ENCODE measurements at places on chromosomes 11 and 22. TPM values are rescaled to one million over a fixed set of nuclear protein-coding genes. Genes with fewer than 3 reads are reported as not detected.
A peak's percentile ranks its signal among the peaks of the same experiment; 100 is the strongest.

The RIMBP3C gene
- 0.04 TPM for polyA plus RNA-seq

- H3K36me3 ChIP-seq = no peaks in the 10 kb centered on the region
- no peak overlapping the region for H3K4me3 ChIP-seq
- H3K27ac ChIP-seq = no peak overlapping the region
- DNase-seq = no peak
- H3K27me3 ChIP-seq = peaks cover 6% of the 10 kb centered on the region
- no peaks in the 10 kb centered on the region for H3K4me1 ChIP-seq
Observed at GRCh38 chr22:25546751-25547150, 17.7 kb upstream of the GRK3 start.

The MYO7A gene
- polyA plus RNA-seq = 68.4 TPM

DNA sequence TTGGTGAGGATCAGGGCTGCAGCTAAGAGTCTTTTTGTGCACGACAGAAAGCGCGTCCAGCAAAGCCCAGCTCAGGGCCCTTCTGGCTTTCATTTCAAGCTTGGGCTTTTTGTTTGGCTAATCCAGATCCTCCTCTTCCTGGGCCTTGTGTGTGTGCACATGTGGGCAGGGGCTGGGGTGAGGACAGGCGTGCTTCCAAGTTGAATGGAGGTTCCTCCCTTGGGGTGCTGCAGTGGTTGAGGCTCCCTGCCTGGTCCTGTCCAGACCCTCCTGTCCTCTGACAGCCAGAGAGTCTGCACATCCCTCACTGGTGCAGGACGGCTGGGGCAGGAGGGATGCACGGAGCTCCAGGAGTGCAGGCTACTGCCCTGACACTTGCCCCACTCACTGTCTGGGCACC is 62.0 kb upstream of the NECTIN1 start:
- no peak for DNase-seq
- no peaks in the 10 kb centered on the region for H3K27me3 ChIP-seq
- H3K27ac ChIP-seq = no peak overlapping the region
- H3K4me3 ChIP-seq = no peak overlapping the region
- no peaks in the 10 kb centered on the region for H3K36me3 ChIP-seq

The YPEL1 gene
- polyA plus RNA-seq = 4.1 TPM

DNA sequence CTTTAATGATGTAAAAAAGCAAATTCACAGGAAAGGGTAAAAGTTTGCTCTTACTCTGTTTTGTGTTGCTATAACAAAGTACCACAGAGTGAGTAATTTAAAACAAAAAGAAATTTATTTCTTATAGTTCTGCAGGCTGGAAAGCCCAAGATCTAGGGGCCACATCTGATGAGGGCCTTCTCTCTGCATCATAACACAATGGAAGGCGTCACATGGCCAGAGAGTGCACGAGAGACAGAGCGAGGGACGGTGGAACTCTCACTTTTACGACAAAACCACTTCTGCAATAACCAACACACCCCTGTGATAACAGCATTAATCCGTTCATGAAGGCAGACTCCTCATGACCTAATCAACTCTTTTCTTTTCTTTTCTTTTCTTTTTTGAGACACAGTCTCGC is 31.1 kb downstream of the CD6 start:
- no peak overlapping the region for H3K4me3 ChIP-seq
- no peaks in the 10 kb centered on the region for H3K36me3 ChIP-seq
- peaks cover 13% of the 10 kb centered on the region for H3K27me3 ChIP-seq
- no peak overlapping the region for H3K27ac ChIP-seq

The NXPE2 gene
- 0.06 TPM for polyA plus RNA-seq

DNA sequence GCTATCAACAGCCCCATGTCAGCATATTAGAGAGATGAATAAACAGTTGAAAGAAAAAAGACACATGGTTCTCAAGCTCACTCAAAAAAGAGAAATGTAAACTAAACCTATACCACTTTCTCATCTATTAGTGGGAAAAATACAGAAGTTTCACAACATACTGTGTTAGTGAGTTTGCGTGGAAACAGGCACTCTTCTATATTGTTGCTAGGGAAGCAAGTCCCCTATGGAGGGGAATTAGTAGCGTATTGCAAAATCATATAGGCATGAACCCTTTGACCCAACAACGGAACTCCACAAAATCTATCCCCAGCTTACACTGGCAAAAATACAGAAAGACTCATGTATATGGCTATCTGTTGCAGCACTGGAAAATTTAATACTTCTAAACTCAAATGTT is 14.2 kb upstream of the RFPL2 start:
- H3K36me3 ChIP-seq = no peaks in the 10 kb centered on the region
- no peak for DNase-seq
- H3K4me3 ChIP-seq = no peak overlapping the region
- no peaks in the 10 kb centered on the region for H3K27me3 ChIP-seq
- no peaks in the 10 kb centered on the region for H3K4me1 ChIP-seq

GRCh38 chr11:70816156-70816678 is 417.9 kb downstream of the CTTN start:
- no peaks in the 10 kb centered on the region for H3K4me1 ChIP-seq
- no peak overlapping the region for H3K27ac ChIP-seq
- DNase-seq = no peak
- no peak overlapping the region for H3K4me3 ChIP-seq
- H3K27me3 ChIP-seq = no peaks in the 10 kb centered on the region

DNA sequence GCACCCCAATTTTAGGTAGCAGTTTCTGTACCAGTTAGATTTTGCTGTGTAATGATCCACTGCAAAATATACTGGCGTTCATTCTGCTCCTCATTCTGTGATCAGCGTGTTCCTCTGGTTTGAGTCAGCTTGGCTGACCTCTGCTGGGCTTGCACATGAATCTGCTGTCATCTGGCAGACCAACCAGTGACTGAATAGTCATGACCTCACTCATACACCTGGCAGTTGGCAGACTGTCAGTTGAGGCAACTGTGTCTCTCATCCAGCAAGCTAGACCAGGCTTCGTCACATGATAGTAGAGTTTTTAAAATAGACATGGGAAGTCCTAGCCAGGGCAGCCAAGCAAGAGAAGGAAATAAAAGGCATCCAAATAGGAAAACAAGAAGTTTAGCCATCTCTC is 316.3 kb upstream of the LARGE1 start:
- no peak overlapping the region for H3K27ac ChIP-seq
- no peaks in the 10 kb centered on the region for H3K36me3 ChIP-seq
- H3K4me1 ChIP-seq = no peaks in the 10 kb centered on the region
- no peaks in the 10 kb centered on the region for H3K27me3 ChIP-seq

The SIRT3 gene
- 44.8 TPM for polyA plus RNA-seq

DNA sequence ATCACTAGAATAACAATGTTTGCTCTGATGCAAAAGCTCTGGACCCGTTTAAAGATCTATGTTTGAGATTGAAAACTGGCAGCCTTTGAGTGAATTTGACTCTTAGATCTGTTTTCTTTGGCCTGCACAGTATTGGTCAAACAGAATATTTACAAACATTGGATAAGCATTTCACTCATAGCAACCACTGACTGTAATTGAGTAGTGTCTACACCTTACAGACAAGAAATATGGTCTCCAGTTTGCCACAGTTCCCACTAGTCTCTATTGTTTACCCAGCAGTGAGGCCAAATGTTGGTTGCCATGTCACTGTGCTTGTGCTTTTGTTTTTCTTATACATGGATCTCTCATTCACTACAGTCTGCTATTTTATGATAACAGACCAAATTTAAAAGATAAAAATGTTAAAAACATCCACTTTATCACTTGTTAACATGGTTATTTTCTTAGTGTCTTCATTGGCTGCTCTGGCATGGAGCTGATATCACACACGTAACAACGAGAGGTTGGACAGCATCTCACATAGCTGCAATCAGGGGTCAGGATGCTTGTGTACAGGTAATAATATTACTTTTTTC is 12.2 kb downstream of the ANKRD42 start:
- DNase-seq = no peak
- no peak overlapping the region for H3K4me3 ChIP-seq
- H3K36me3 ChIP-seq = peaks cover 15% of the 10 kb centered on the region
- no peak overlapping the region for H3K27ac ChIP-seq
- H3K27me3 ChIP-seq = no peaks in the 10 kb centered on the region
- no peaks in the 10 kb centered on the region for H3K4me1 ChIP-seq

DNA sequence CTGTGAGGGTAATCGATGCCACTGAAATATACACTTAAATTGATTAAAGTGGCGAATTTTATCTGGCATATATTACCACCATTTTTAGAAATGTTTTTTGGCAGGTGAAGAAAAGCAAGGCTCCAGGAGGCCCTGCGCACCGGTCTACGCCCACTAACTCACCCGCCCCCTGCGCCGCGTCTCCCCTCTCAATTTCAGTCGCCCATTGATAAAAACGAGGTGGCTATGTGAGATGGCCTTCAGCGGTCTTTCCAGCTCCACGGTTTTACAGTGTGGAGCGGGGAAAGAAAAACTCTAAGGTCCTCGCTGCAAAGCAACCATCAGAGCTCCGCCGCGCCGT is 602 bp upstream of the AQP11 start:
- no peaks in the 10 kb centered on the region for H3K36me3 ChIP-seq
- DNase-seq = no peak
- peaks cover 6% of the 10 kb centered on the region for H3K4me1 ChIP-seq
- H3K27me3 ChIP-seq = no peaks in the 10 kb centered on the region

DNA sequence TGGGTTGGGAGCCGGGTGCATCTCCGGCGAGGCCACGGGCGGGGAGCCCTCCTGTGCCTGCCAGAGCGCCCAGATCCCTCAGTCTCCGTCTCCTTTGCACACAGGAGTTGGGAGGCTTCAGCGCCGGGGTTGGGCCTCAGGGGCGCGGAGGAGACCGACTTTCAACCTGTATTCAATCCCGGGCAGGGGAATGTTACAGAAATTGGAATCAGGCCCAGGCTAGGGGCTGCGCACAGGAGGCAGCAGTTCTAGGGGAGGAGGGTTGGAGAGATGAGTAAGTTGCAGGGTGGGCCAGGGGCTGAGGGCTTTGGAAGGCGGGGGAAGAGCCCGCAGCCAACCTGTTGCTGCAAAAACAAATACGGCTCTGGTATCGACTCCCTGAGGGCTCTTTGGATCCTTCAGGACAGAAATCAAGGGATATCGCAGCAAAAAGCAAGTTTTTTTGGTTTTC is 640 bp upstream of the KCNA4 start:
- H3K36me3 ChIP-seq = no peaks in the 10 kb centered on the region
- H3K4me3 ChIP-seq = no peak overlapping the region
- DNase-seq = no peak
- peaks cover 56% of the 10 kb centered on the region for H3K27me3 ChIP-seq
- H3K27ac ChIP-seq = no peak overlapping the region

DNA sequence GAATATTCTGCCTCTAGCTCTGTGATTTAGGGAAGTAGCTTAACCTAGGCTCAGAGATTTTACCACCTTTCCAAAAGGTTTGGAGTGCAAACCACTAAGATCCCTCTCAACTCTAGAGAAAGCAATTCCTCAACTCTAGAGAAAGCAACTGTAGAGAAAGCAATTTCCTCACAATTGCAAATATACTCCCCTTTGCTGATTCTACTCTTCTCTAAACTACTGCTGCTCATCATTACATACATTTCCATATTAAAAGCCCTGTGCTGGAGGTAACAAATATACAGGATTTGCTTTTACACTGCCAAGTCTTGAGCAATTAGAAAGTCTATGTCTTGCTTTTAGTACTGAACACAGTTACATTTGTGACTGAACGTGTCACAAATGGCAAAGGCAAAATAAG is 48.2 kb downstream of the ALG9 start:
- no peaks in the 10 kb centered on the region for H3K27me3 ChIP-seq
- no peak overlapping the region for H3K4me3 ChIP-seq
- no peak overlapping the region for H3K27ac ChIP-seq

The P2RY6 gene
- 19.9 TPM for polyA plus RNA-seq

- DNase-seq = no peak
- H3K36me3 ChIP-seq = no peaks in the 10 kb centered on the region
- peaks cover 80% of the 10 kb centered on the region for H3K4me1 ChIP-seq
- no peak overlapping the region for H3K4me3 ChIP-seq
Observed at GRCh38 chr11:68330700-68331337, 18.4 kb downstream of the LRP5 start.

The IGLL5 gene
- 0.16 TPM for polyA plus RNA-seq

DNA sequence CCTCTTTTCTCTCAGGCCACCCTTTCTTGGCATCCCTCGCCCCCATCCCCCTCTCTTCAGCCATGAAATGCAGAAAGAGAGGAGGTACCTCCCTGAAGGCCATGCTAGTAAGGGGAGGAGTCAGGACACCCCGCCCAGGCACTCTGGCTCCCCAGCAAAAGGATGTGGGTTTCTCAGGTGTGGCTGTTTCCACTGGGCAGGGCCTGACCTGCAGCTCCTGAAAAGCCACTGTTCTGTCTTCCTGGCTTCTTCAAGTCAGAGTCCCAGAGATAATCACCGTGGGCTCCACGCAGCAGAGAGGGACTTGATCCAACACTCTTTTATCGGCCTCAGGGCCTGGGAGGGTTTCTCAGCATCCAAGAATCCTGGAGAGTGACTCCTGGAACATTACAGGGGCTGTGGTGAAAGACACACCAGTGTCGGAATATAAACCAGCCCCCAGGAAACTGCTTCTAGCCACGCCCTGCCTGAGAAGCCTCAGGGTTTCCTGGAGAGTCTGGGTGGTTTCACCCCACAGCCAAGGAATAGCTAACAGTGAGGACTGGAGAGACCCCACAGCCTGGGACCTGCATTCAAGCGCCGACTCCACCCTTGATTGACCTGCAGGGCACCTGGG is 45.7 kb upstream of the TSPAN18 start:
- H3K36me3 ChIP-seq = no peaks in the 10 kb centered on the region
- no peak overlapping the region for H3K4me3 ChIP-seq
- peaks cover 4% of the 10 kb centered on the region for H3K4me1 ChIP-seq
- no peak overlapping the region for H3K27ac ChIP-seq

The NLRP10 gene
- polyA plus RNA-seq = not detected

The TBX1 gene
- 2.4 TPM for polyA plus RNA-seq

The OLFML1 gene
- polyA plus RNA-seq = 15.4 TPM

- H3K27me3 ChIP-seq = no peaks in the 10 kb centered on the region
- no peak for DNase-seq
- no peak overlapping the region for H3K27ac ChIP-seq
- no peaks in the 10 kb centered on the region for H3K4me1 ChIP-seq
- H3K36me3 ChIP-seq = no peaks in the 10 kb centered on the region
Observed at GRCh38 chr11:1444823-1445422, 41.7 kb downstream of the MOB2 start.

DNA sequence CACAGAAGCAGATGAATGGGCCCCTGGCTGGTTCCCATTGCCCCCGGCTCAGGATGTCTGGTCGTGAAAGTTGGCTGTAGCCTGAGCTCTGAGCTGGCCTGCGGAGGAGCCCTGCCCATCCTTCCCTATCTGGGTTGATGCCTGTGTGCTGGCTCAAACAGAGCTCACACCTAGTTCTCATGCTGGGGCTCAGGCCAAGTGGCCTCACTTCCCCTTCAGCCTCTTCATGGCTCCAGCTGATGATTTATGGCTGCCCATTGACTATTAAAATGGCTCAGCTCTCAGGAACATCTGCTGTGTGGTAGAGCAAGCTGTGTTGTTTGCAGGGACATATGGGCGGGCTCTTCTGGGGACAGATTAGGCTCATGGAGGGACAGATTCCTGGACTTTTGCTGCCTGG is 64.7 kb downstream of the ADAMTS15 start:
- H3K4me1 ChIP-seq = peaks cover 13% of the 10 kb centered on the region

- DNase-seq = no peak
- H3K36me3 ChIP-seq = peaks cover 5% of the 10 kb centered on the region
- no peaks in the 10 kb centered on the region for H3K27me3 ChIP-seq
- no peak overlapping the region for H3K27ac ChIP-seq
- H3K4me3 ChIP-seq = no peak overlapping the region
- no peaks in the 10 kb centered on the region for H3K4me1 ChIP-seq
Observed at GRCh38 chr22:39408173-39408572, 8.6 kb downstream of the TAB1 start.

The AQP11 gene
- polyA plus RNA-seq = 18.1 TPM

The POTEH gene
- not detected for polyA plus RNA-seq

GRCh38 chr11:36361901-36362391 is 65.9 kb downstream of the PRR5L start:
- no peaks in the 10 kb centered on the region for H3K36me3 ChIP-seq
- peak; percentile 66 for DNase-seq
- H3K27ac ChIP-seq = peak overlapping the region; percentile 83
- H3K4me1 ChIP-seq = peaks cover 39% of the 10 kb centered on the region
- no peaks in the 10 kb centered on the region for H3K27me3 ChIP-seq
- no peak overlapping the region for H3K4me3 ChIP-seq
